ENCODE measurements at places on chromosomes 7 and 10.
A peak's percentile ranks its signal among the peaks of the same experiment; 100 is the strongest.

- DNase-seq, result no peak
Measured at GRCh38 chr10:71590781-71591350, 128.7 kb downstream of the C10orf105 start.

DNA sequence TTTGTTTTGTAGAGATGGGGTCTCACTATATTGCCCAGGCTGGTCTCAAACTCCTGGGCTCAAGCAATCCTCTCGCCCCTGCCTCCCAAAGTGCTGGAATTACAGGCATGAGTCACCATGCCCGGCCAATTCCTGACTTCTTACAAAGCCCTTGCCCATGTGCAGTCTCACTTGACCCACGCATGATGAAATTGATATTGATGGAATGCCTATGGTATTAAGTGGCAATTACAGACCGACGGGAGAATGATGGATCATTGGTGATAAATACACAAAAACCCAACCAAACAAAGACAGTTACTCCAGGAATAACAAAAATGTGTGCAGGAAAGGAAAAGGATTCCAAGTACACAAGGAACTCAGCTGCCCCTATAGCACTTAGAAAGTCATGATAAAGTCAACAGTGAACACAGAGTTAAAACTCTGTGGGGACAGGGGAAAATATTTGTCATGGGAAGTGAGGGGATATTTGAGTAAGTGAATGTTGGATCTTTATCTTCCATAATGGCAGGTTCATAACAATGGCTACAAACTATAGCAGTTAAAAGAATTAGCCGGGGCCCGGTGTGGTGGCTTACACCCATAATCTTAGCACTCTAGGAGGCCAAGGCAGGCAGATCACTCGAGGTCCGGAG lies 21.6 kb downstream of the HIP1 start:
- DNase-seq, result no peak

DNA sequence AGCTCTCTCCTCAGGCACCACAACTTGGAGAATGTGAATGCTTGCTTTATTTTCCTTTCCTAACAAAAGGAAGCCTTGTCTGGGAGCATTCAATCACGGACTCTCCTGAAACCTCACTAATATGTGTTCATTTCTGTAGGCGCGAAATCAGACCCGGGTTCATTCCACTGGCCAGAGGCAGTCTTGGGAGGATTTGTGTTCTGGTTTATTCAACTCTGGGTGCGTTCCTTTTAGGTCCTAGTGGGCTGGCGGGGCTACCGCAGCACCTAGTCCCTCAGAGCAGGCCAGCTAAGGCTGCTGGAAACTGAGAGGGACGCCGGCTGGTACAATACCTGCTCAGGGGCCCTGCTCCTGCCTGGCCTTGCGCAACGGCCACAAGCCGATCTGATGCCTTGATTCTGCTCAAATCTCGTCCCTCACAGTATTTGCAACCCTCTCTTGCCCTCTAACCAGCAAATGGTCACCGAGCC lies 7.5 kb downstream of the HOXA4 start:
- DNase-seq, result no peak

GRCh38 chr10:94680544-94680943 lies 3.0 kb upstream of the CYP2C18 start:
- DNase-seq, result no peak

DNA sequence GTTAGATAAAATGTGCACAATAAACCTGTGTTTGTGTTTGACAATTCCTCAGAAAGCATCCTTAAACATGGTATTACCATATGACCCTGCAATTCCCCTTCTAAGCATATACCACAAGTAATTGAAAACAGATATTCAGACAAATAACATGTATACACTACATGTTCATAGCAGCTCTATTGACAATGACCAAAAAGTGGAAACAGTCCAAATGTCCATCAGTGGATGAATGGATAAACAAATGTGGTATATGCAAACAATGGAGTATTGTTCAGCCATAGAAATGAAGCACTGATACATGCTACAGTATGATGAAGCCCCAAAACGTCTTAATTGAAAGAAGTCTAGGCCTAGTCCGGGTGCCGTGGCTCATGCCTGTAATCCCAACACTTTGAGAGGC lies 280.1 kb downstream of the OTUD1 start:
- DNase-seq, result no peak

- no peak for DNase-seq
Measured at GRCh38 chr7:70069977-70070376, 471.7 kb downstream of the AUTS2 start.

DNA sequence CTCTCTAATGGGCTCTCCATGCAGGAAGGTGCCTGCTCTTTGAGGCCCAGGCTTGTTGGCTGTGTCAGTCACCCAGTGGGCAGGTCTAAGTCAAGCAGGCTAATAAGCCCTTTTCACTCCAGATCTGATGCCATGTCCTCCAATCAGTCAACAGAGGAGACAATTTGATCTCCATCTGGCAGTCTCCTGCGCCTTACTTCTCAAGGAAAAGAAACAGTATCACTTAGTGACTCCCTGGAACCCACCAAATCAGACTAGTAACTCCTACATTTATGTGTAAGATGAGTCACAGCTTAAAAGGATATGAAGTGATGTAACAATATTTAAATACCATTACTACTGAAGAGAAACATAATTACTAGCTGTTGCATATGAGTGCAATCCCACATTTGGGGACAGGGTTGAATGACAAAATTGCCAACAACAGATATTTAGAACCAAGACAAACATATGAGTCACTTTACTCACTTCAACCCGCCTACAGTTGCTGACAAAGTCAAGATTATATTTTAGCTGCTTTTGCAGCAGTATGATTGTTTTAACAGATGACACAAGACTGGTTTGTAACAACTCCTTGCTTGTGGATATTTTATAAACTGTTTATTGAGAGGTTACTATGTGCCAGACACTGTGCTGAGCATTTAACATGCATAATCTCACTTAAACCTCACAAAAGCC lies 72.1 kb downstream of the USP6NL start:
- DNase-seq, result no peak

DNA sequence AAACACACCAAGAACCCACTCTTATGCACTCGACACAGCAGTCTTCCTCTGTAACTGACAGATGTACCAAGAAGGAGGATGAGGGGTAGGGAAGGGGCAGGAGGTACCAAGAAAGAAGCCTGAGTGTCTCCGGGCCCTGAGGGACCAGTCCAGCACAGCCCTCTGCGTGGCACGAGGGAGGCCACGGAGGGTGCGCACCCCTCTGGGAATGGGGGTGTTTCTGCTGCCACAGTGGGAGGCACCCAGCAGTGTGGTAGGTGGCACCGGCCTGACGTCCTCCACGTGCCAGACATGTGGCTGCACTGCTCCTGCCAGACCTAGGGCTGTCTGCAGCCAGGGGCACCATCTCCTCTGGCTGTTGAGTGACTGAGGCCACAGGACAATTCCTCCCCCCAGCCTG lies 154.3 kb downstream of the ZMYND11 start:
- DNase-seq, result no peak

- DNase-seq, result no peak
Measured at GRCh38 chr7:146764458-146764857, 647.9 kb downstream of the CNTNAP2 start.

DNA sequence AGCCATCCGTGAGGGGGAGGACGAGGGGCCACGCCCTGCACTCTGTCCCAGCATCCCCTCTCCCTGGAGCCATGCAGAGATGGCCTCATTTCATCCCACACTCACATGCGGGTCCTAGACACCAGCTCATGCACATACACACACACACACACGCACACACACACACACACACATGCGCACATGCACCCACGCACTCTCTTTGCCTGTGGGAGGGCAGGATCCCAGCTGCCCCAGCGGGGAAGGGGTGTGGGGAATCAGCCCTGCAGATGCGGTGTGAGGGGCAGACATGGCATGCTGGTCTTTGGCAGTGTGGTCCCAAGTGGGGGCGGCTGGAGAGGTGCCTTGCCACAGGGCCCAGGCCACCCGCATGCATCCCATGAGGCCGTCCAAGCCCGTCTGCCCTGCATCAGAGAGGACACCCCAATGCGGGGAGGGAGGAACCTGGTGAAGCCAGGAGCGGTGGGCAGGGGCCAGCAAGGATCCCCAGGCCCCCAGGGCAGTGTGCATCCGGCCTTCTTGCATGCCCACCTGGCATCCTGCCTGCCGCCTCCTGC lies 68.1 kb downstream of the LHPP start:
- DNase-seq, result no peak

DNA sequence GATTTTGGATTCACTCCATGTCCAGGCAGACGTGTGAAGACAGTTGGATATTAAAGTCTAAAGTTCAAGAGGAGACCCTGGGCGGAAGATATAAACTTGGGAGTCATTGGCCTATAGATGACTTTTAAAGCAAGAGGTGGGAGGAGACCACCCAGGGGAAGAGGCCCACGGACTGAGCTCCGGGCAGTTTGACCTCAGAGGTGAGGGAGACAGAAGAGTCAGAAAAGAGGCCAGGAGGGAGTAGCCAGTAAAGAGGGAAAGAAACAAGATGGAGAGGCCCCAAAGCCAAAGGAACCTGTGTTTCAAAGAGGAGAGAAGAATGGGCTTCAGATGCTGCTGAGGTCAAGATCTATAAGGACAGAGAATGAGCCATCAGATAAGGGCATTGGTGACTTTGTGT lies 11.4 kb downstream of the CARD11 start:
- DNase-seq, result no peak

DNA sequence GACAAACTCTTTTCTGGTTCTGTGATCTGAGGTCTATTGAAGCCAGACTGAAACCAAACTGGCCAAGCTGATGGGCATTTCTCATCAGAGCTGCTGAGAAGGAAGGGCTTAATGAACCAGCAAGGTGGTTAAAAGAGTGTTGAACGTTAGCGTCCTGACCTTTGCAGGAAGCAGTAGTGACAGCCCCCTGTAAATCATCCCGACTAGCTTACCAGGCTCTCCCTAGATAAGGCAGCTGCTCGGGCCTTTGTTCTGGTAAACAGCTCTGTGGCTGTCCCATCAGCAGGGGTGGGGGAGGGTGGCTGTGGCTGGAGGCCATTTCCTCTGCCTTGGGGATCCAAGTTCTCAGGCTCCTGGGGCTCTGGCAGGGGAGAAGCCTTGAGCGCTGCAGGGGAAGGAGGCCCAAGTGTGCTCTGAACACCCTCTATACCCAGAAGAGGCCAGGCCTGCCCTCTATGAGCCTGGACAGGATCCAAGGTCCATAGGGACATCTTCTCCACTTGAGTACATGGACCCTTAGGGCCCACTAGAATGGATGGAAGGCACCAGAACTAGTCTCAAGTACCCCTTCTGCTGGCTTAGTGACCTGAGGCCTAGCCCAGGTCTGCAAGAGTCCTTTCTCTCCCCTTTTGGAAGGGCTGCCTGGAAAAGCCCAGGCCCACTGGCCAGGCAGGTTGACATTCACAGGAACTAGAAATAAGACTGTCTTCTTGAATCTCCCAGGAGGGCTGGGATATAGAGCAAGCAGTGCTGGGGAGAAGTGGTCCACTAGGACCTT lies 134.6 kb downstream of the ARHGAP22 start:
- DNase-seq, result peak; percentile 4

- no peak for DNase-seq
Measured at GRCh38 chr7:120941064-120941463, 9.5 kb upstream of the ING3 start.

DNA sequence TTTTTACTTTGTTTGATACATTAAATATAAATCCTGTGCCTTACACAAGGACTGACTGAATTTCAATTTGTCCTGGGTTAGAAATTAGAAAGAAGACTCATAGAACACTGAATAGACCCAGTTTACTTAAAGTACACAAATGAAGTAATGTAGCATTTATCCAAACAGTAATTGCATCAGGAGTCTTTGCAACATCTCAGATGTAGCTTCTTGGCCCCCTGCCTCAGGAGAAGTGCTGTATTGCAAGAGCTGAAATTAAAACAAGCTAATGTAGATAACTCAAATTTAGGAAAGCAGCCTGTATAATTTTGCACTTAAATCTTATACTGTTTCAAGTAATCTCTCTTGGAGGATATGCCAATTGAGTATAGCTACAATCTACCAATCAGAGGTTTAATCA lies 54.3 kb upstream of the KCND2 start:
- DNase-seq, result no peak

GRCh38 chr10:43419997-43420368 lies 11.0 kb upstream of the HNRNPF start:
- DNase-seq, result no peak

- DNase-seq, result no peak
Measured at GRCh38 chr7:46713868-46714596, 793.0 kb upstream of the IGFBP3 start.

DNA sequence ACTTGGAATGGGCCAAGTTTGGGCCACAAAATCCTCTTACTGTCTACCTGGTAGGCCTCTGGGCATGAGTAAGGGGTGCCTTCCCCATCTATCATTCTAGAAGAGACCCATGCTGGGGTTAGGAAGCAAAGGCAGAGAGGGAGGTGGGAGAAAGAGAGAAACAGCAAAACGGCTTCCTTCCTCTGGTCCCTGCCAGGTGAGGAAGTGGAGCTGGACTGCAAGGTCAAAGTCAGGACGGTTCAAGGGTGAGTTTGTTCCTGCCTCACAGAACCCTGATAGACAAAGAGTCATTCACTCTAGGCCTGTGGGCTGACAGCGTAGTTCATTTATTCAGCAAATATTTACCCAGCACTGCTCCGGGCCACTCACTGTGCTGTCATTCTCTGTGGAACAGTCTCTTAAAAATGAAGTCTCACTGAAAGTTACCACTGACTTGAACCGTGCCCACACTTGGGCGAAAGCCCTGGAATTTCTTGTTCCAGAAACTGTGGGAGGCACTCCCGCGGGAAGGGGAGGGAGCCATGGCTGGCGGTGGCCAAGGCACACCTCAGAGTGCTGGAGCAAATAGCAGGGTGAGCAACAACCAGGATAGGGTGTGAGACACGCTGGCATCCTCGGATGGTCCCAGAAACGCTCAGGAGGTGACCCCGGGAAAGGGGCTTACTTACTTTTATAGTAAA lies 26.2 kb upstream of the ECHDC3 start:
- DNase-seq, result no peak

- no peak for DNase-seq
Measured at GRCh38 chr7:84372155-84372621, 177.6 kb upstream of the SEMA3A start.

- DNase-seq, result no peak
Measured at GRCh38 chr7:92709150-92709549, 119.0 kb upstream of the FAM133B start.

DNA sequence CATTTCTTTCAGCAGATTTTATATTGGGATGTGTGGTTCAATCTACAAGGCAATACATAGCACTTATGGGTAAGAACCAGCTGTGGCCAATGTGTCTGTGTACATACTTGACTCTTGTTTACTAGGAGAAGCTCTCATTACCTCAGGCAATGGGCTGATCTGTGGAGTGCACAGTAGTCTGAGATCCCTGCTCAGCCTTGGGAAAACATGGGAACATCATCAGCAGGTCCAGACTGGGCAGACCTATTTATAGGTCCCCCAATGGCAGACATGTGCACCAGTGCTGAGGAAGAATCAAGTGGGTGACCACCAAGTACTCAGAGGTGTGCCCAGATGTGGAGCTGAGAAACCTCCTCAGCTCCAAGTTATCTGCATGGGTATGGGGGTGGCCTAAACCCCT lies 349.7 kb downstream of the KIF20B start:
- DNase-seq, result no peak

GRCh38 chr7:139871331-139871730 lies 42.3 kb downstream of the TBXAS1 start:
- DNase-seq, result no peak

GRCh38 chr10:58089739-58090138 lies 178.0 kb downstream of the IPMK start:
- DNase-seq, result no peak
